ENCODE measurements at places on chromosomes 7 and 10. TPM values are rescaled to one million over a fixed set of nuclear protein-coding genes. Genes with fewer than 3 reads are reported as not detected.

- no peak overlapping the region for H3K27ac ChIP-seq
- H3K36me3 ChIP-seq = no peaks in the 10 kb centered on the region
- no peak for DNase-seq
- no peak overlapping the region for H3K4me3 ChIP-seq
- no peaks in the 10 kb centered on the region for H3K27me3 ChIP-seq
- no peaks in the 10 kb centered on the region for H3K4me1 ChIP-seq
These were observed 5.6 kb downstream of the AKR1B15 start for GRCh38 chr7:134554417-134554966.

- DNase-seq = no peak
- peak overlapping the region; percentile 81 for H3K4me3 ChIP-seq
- H3K27me3 ChIP-seq = no peaks in the 10 kb centered on the region
These were observed 952 bp downstream of the DNMBP start for GRCh38 chr10:100008708-100009282.

DNA sequence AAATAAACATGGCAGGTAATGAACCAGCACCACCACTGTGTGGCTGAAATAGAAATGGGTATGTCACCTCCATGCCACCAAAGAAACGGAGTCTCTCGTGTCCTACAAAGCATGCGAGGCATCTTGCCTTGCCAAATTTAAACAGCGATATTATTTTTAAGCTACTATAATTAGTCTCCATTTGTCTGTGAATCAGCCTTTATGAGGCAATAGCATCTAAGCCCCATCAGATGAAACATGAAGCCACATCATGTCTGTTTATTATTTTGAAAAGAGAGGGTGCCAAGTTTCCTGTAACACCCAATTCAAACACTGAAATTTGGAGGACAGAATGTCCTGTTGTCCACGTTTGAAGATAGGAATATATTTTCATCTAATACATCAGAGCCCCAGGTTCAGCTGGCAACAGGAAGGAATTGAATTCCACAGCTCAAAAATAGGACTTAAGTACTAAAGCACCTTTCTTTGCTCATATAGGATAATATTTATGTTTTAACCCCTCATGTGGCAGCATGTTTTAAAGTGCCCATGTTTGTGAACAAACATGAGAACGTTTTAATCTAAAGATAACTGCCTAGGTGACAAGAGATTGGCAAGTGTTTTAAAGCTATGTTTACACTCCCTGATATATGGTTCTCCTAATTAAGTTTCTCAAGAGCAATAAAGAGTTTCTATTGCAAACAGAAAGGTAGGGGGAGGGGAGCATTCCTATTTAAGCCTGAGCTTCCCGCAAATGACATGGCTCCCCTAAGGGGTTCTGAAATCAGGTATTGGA is 86.8 kb downstream of the SORBS1 start:
- H3K27me3 ChIP-seq = no peaks in the 10 kb centered on the region
- DNase-seq = no peak
- no peak overlapping the region for H3K4me3 ChIP-seq
- H3K36me3 ChIP-seq = no peaks in the 10 kb centered on the region
- peaks cover 5% of the 10 kb centered on the region for H3K4me1 ChIP-seq

GRCh38 chr10:94706089-94706488 is 22.6 kb downstream of the CYP2C18 start:
- no peak overlapping the region for H3K27ac ChIP-seq
- H3K36me3 ChIP-seq = no peaks in the 10 kb centered on the region
- no peaks in the 10 kb centered on the region for H3K4me1 ChIP-seq
- H3K4me3 ChIP-seq = no peak overlapping the region
- no peak for DNase-seq

GRCh38 chr10:103281753-103282152 is 4.8 kb downstream of the INA start:
- H3K36me3 ChIP-seq = no peaks in the 10 kb centered on the region
- no peak for DNase-seq
- H3K4me3 ChIP-seq = no peak overlapping the region

GRCh38 chr7:134777470-134777869 is 2.0 kb upstream of the CALD1 start:
- H3K36me3 ChIP-seq = no peaks in the 10 kb centered on the region
- peaks cover 5% of the 10 kb centered on the region for H3K4me1 ChIP-seq
- no peak overlapping the region for H3K27ac ChIP-seq

DNA sequence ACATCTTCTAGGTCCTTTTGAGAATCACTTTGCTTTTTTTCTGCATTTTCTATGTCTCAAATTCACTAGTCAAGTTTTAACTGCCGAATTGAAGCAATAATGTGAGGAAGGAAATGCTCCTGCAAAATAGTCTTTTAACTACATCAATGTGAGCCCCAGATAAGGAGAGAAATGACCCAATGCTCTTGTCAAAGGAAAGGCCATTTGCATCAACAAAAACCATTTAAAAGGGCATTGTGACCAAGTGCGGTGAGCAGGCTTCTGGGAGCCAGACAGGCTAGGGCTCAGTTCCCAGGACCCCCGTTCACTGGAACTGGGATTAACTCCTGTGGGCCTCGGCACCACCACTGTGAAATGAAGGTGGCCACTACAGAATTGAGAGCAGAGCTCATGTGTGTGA is 127.9 kb upstream of the EEPD1 start:
- H3K4me3 ChIP-seq = no peak overlapping the region
- H3K4me1 ChIP-seq = no peaks in the 10 kb centered on the region
- no peaks in the 10 kb centered on the region for H3K27me3 ChIP-seq
- H3K27ac ChIP-seq = no peak overlapping the region

DNA sequence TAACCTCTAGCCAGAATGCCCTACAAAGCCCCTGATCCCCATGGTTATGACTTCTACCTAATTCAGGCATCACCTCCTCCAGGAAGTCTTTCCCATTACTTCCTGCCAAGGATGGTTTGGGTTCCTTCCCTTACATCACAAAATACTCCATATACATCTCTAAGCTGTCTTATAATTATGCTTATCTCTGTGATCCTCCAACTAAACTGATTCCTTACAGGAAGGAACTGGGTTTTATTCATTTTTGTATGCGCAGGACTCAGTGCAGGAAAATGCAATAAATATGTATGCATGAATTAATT is 41.3 kb downstream of the PIP4K2A start:
- no peaks in the 10 kb centered on the region for H3K27me3 ChIP-seq
- no peak overlapping the region for H3K4me3 ChIP-seq
- no peak overlapping the region for H3K27ac ChIP-seq
- H3K4me1 ChIP-seq = peaks cover 4% of the 10 kb centered on the region

GRCh38 chr10:67934336-67934735 is 49.9 kb downstream of the SIRT1 start:
- H3K36me3 ChIP-seq = peaks cover 85% of the 10 kb centered on the region
- no peak for DNase-seq
- H3K27ac ChIP-seq = no peak overlapping the region

GRCh38 chr10:103894441-103894864 is 23.5 kb downstream of the STN1 start:
- H3K36me3 ChIP-seq = no peaks in the 10 kb centered on the region
- no peaks in the 10 kb centered on the region for H3K27me3 ChIP-seq
- DNase-seq = no peak

DNA sequence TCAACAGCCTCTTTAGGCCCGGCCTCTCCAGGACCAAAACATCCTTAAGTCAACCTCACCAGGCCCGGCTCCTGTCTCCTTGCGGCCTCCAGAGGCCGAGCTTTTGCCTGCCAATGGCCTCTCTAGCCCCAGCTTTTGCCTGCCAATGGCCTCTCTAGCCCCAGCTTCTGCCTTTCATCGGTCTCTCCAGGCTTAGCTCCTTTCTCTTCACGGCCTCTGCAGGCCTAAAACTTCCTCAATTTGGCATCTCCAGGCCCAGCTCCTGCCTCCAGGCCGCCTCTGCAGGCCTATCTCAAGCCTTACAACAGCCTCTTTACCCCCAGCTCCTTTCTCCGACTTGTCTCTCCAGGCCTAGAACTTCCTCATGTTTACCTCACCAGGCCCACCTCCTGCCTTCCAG is 15.7 kb upstream of the TMEM248 start:
- H3K4me3 ChIP-seq = no peak overlapping the region
- no peaks in the 10 kb centered on the region for H3K4me1 ChIP-seq
- no peak overlapping the region for H3K27ac ChIP-seq
- no peaks in the 10 kb centered on the region for H3K27me3 ChIP-seq
- DNase-seq = no peak

DNA sequence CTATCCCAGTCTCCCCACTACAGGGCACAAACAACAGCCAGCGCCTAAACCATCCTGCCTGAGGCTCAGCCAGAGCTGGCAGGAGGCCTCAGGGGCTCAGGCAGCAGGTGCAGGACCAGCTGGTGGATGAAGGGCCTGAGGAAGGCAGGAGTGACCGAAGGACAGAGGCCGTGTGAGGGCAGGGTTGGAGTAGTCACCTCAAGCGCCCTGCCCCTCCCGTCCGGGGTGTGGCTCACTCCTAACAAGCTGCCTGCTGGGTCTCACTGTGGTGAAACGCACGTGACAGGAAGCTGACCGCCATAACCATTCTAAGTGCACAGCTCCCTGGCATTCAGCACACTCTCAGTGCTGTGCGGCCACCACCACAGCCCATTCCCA is 281.1 kb downstream of the ELFN1 start:
- H3K27ac ChIP-seq = no peak overlapping the region
- no peak overlapping the region for H3K4me3 ChIP-seq
- no peaks in the 10 kb centered on the region for H3K36me3 ChIP-seq

GRCh38 chr7:94590526-94591162 is 65.3 kb downstream of the SGCE start:
- no peak overlapping the region for H3K27ac ChIP-seq
- no peak for DNase-seq
- H3K36me3 ChIP-seq = no peaks in the 10 kb centered on the region
- H3K27me3 ChIP-seq = no peaks in the 10 kb centered on the region
- no peak overlapping the region for H3K4me3 ChIP-seq
- H3K4me1 ChIP-seq = no peaks in the 10 kb centered on the region

GRCh38 chr10:14450041-14450491 is 119.3 kb upstream of the FRMD4A start:
- no peaks in the 10 kb centered on the region for H3K36me3 ChIP-seq
- no peak for DNase-seq
- no peak overlapping the region for H3K4me3 ChIP-seq
- no peaks in the 10 kb centered on the region for H3K4me1 ChIP-seq
- H3K27me3 ChIP-seq = no peaks in the 10 kb centered on the region

DNA sequence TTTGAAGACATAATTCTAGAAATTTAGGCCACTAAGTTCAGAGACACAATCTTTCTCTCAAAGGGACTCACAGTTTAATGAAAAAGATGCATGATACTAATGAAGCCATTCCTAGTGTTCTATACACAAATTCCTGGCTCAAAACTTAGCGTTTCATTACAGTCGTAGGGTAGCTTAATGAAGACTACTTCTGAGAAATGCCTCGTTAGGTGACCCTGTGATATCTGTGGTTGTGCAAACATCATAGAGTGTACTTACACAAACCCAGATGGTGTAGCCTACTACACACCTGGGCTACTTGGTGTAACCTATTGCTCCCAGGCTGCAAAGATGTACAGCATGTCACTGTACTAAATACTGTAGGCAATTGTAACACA is 488 bp upstream of the CHCHD3 start:
- H3K4me1 ChIP-seq = no peaks in the 10 kb centered on the region
- DNase-seq = no peak
- no peak overlapping the region for H3K4me3 ChIP-seq
- H3K36me3 ChIP-seq = no peaks in the 10 kb centered on the region
- no peaks in the 10 kb centered on the region for H3K27me3 ChIP-seq
- no peak overlapping the region for H3K27ac ChIP-seq

DNA sequence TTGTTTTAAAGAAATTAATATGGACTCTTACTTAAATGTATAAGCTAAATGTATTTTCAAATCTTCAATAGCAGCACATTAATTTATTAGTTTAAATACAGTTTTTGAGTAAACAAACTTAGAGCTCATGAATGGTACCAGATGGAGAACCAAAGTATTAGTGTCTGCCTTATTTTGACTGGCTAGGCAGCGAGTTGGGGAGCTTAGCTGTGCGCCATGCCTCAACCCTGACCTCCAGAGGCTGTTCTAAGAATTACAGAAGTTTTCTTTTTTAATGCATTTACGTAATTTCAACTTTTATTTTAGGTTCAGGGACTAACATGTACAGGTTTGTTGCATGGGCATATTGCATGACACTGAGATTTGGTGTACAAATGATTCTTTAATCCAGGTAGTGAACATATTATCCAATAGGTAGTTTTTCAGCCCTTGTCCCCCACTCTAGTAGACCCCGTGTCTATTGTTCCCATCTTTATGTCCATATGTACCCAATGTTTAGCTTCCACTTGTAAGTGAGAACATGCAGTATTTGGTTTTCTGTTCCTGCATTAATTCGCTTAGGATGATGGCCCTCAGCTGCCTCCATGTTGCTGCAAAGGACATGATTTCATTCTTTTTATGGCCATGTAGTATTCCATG is 166.8 kb downstream of the IQUB start:
- no peaks in the 10 kb centered on the region for H3K27me3 ChIP-seq
- no peak overlapping the region for H3K27ac ChIP-seq

DNA sequence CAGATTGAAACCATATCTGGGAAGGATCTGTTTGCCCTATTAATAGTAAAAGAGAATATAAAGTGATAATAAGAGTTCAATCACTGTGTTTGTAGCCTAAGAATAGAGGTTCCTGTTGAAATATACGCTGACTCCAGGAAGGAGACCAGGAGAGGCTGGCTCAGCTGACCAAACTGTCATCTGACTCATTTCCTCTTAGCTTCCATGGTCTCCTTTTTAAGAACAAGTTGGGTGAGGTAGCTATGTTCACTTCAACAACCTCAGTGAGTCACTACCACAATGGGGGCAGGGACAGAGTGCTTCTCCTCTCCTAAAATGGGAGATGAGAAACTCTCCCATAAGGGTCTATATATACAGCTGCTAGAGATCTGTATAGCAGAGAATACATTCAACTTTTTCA is 543.3 kb downstream of the CALN1 start:
- no peaks in the 10 kb centered on the region for H3K4me1 ChIP-seq
- H3K4me3 ChIP-seq = no peak overlapping the region
- no peak overlapping the region for H3K27ac ChIP-seq
- H3K36me3 ChIP-seq = no peaks in the 10 kb centered on the region

DNA sequence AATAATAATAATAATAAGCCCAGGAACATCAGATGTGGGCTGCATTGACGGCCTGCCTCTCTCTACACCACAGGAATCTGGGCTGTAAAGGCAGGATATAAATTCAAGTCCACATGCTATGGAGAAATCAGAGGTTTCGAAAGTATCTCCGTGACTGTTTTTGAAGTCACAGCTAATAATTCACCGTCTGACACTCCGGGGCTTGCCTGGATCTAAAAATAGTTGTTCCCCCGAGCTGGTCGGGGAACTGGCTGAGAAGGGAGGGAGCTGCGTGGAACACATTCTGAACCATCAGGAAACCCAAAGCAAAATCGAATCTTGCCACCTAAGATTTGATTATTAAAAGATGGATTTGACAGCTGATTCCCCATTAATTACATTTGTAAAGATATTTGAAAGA is 35.4 kb downstream of the KLF6 start:
- H3K4me1 ChIP-seq = no peaks in the 10 kb centered on the region
- no peaks in the 10 kb centered on the region for H3K36me3 ChIP-seq
- no peaks in the 10 kb centered on the region for H3K27me3 ChIP-seq
- peak overlapping the region; percentile 60 for H3K27ac ChIP-seq
- no peak for DNase-seq

The PDE6C gene
- not detected for total RNA-seq

The ATOH7 gene
- not detected for total RNA-seq

The COL28A1 gene
- 1.4 TPM for total RNA-seq

The ATXN7L1 gene
- 30.8 TPM for total RNA-seq

The MRLN gene
- total RNA-seq = not detected

The LGI1 gene
- total RNA-seq = not detected
